ENCODE measurements at places on chromosomes 6 and 20. TPM values are rescaled to one million over a fixed set of nuclear protein-coding genes. Genes with fewer than 3 reads are reported as not detected.

HLA-DMA gene
- total RNA-seq = 4.1 TPM

SLC24A3 gene
- 1.2 TPM for total RNA-seq

GINS1 gene
- total RNA-seq = 7.3 TPM

RAET1G gene
- total RNA-seq = 1.7 TPM

GFRA4 gene
- not detected for total RNA-seq

WFDC5 gene
- total RNA-seq = not detected

CD83 gene
- total RNA-seq = 3.7 TPM

COX4I2 gene
- total RNA-seq = not detected

COQ3 gene
- 14.4 TPM for total RNA-seq
